ENCODE measurements at places on chromosomes 2 and 18. TPM values are rescaled to one million over a fixed set of nuclear protein-coding genes. Genes with fewer than 3 reads are reported as not detected.

The ALPG gene
- not detected for total RNA-seq

DNA sequence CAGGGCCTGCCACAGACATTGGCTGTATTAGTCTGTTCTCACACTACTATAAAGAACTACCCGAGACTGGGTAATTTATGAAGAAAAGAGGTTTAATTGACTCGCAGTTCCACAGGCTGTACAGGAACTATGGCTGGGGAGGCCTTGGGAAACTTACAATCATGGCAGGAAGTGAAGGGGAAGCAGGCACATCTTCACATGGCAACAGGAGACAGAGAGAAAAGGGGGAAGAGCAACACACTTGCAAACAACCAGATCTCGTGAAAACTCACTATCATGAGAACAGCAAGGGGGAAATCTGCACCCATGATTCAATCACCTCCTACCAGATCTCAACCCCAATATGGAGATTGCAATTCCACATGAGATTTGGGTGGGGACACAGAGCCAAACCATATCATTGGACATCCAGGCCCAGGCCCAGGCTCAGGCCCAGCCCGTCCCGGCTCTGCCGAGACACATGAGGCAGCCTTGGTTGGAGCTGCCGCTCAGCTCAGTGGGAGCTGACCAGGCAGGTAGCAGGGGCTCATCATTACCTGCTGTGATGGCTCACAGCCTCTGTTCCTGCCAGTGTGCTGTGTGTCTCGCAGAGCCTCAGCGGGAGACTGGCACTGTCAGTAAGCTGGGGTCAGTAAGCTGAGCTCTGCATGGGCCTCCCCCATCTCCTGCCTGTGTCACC, 8.6 kb upstream of the RALB start:
- no peak overlapping the region for H3K27ac ChIP-seq
- no peak overlapping the region for H3K4me3 ChIP-seq
- DNase-seq, result no peak
- H3K4me1 ChIP-seq, result peaks cover 2% of the 10 kb centered on the region
- peaks cover 2% of the 10 kb centered on the region for H3K27me3 ChIP-seq

DNA sequence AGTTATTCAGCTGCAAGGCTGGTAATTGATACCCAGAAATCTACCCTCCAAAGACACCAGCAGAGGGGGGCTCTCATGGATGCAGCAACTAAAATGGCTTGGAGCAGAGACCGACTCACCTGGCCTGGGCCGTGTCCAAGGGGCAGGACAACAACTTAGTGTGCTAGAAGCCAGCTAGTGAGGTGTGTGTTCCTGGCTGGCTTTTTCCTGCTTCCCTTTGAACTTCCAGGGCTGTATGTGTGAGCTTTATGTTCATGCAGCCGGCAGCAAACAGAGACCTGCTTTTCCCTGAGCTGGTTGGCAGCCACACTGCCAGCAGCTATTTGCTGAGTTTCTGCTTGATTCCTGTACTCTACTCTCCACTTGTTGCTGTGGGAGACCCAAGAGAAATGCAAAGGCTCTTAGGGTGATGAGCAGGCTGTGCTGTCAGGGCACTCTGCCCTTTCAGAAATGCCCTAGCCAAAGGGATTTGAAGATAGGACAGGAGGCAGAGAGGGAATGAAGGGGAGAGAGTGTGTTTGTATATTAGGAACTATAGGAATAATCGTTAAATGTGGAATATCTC, 23.7 kb upstream of the GRP start:
- no peaks in the 10 kb centered on the region for H3K36me3 ChIP-seq
- peaks cover 31% of the 10 kb centered on the region for H3K27me3 ChIP-seq
- H3K4me1 ChIP-seq, result no peaks in the 10 kb centered on the region
- no peak for DNase-seq

- no peak overlapping the region for H3K27ac ChIP-seq
- H3K4me3 ChIP-seq, result no peak overlapping the region
- DNase-seq, result no peak
- H3K4me1 ChIP-seq, result no peaks in the 10 kb centered on the region
- no peaks in the 10 kb centered on the region for H3K36me3 ChIP-seq
Observed at GRCh38 chr18:45588376-45589355, 26.6 kb upstream of the SLC14A2 start.

- no peaks in the 10 kb centered on the region for H3K4me1 ChIP-seq
- no peaks in the 10 kb centered on the region for H3K27me3 ChIP-seq
- H3K27ac ChIP-seq, result no peak overlapping the region
- H3K36me3 ChIP-seq, result no peaks in the 10 kb centered on the region
- no peak for DNase-seq
- no peak overlapping the region for H3K4me3 ChIP-seq
Observed at GRCh38 chr2:239024226-239024625, 176.3 kb downstream of the TWIST2 start.

DNA sequence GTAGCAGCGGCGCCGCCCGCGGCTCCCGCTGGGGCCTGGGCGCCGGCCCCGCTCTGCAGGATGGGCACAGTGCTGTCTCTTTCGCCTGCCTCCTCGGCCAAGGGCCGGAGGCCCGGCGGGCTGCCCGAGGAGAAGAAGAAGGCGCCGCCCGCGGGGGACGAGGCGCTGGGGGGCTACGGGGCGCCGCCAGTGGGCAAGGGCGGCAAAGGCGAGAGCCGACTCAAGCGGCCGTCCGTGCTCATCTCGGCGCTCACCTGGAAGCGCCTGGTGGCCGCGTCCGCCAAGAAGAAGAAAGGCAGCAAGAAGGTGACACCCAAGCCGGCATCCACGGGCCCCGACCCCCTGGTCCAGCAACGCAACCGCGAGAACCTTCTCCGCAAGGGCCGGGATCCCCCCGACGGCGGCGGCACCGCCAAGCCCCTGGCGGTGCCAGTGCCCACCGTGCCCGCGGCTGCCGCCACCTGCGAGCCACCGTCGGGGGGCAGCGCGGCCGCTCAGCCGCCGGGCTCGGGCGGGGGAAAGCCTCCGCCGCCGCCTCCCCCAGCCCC, 369 bp downstream of the CDK5R2 start:
- H3K36me3 ChIP-seq, result no peaks in the 10 kb centered on the region
- H3K4me3 ChIP-seq, result no peak overlapping the region
- peaks cover 69% of the 10 kb centered on the region for H3K27me3 ChIP-seq
- H3K27ac ChIP-seq, result no peak overlapping the region
- peaks cover 18% of the 10 kb centered on the region for H3K4me1 ChIP-seq

The RPRM gene
- total RNA-seq, result not detected

The ZNF397 gene
- total RNA-seq, result 23.2 TPM

The MAB21L4 gene
- total RNA-seq, result not detected

GRCh38 chr2:95269036-95269680, 5.1 kb upstream of the PROM2 start:
- no peak for DNase-seq
- no peak overlapping the region for H3K4me3 ChIP-seq
- no peaks in the 10 kb centered on the region for H3K36me3 ChIP-seq
- no peaks in the 10 kb centered on the region for H3K27me3 ChIP-seq
- H3K27ac ChIP-seq, result no peak overlapping the region
- no peaks in the 10 kb centered on the region for H3K4me1 ChIP-seq

GRCh38 chr2:2621855-2622254, 290.8 kb upstream of the MYT1L start:
- no peaks in the 10 kb centered on the region for H3K36me3 ChIP-seq
- H3K4me3 ChIP-seq, result no peak overlapping the region
- H3K27me3 ChIP-seq, result peaks cover 2% of the 10 kb centered on the region
- H3K4me1 ChIP-seq, result no peaks in the 10 kb centered on the region
- DNase-seq, result no peak

The C2orf74 gene
- 12.7 TPM for total RNA-seq

DNA sequence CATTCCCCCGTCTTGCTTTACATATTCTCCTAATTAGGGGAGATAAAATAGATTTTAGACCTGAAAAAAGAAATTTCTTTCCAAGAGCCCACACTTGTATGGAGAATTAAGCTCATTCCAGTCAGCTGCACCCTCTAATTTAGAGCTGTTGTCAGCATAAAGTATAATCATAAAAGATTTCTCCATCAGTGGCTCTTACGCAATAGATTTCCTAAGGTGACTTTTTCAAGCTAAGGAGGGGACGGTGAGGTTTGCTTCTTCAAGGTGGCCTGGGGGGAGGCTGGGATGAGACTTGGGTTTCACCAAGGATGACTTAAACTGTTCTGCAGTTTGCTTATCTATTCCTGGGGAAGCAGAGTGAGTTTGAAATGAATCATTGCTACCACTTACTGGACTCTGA, 426.2 kb downstream of the NBAS start:
- no peaks in the 10 kb centered on the region for H3K27me3 ChIP-seq
- peaks cover 7% of the 10 kb centered on the region for H3K36me3 ChIP-seq
- DNase-seq, result no peak
- H3K4me1 ChIP-seq, result no peaks in the 10 kb centered on the region
- H3K4me3 ChIP-seq, result no peak overlapping the region

- H3K4me1 ChIP-seq, result no peaks in the 10 kb centered on the region
- no peaks in the 10 kb centered on the region for H3K27me3 ChIP-seq
- no peaks in the 10 kb centered on the region for H3K36me3 ChIP-seq
- no peak overlapping the region for H3K27ac ChIP-seq
Observed at GRCh38 chr2:14047491-14047890, 585.0 kb upstream of the LRATD1 start.

GRCh38 chr2:226312155-226312554, 487.5 kb downstream of the IRS1 start:
- no peak overlapping the region for H3K4me3 ChIP-seq
- H3K27ac ChIP-seq, result no peak overlapping the region
- no peak for DNase-seq
- peaks cover 16% of the 10 kb centered on the region for H3K27me3 ChIP-seq
- H3K4me1 ChIP-seq, result no peaks in the 10 kb centered on the region
- H3K36me3 ChIP-seq, result no peaks in the 10 kb centered on the region
